ENCODE measurements at places on chromosomes 7 and 10.

GRCh38 chr10:113047963-113048781 lies 98.1 kb downstream of the TCF7L2 start:
- DNase-seq: peak; percentile 84

DNA sequence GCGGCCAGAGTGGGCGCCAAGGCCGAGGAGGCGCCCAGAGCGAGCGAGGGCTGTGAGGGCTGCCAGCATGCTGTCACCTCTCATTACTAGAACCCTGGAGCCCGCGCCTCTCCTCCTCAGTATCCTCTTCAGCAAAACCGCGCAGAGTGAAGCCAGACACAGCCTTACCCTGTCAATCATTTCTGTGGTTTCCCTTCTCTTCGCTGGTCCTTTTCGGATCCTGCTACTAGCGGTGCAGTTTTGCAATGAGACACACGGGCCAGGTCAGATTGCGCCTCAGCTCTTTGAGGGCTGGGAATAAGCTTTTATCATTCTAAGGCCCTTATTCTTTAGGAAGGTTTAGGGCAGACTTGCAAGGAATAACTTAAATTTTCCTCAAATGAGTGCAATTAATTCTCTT lies 55.5 kb upstream of the FAM171A1 start:
- no peak for DNase-seq

- no peak for DNase-seq
Measured at GRCh38 chr10:7577176-7577575, 89.6 kb downstream of the ITIH5 start.

GRCh38 chr10:12799714-12800113 lies 201.8 kb downstream of the CCDC3 start:
- DNase-seq: no peak

- no peak for DNase-seq
Measured at GRCh38 chr10:114232561-114233176, 6.4 kb upstream of the VWA2 start.

- DNase-seq: no peak
Measured at GRCh38 chr7:141722529-141722928, 14.4 kb downstream of the WEE2 start.

DNA sequence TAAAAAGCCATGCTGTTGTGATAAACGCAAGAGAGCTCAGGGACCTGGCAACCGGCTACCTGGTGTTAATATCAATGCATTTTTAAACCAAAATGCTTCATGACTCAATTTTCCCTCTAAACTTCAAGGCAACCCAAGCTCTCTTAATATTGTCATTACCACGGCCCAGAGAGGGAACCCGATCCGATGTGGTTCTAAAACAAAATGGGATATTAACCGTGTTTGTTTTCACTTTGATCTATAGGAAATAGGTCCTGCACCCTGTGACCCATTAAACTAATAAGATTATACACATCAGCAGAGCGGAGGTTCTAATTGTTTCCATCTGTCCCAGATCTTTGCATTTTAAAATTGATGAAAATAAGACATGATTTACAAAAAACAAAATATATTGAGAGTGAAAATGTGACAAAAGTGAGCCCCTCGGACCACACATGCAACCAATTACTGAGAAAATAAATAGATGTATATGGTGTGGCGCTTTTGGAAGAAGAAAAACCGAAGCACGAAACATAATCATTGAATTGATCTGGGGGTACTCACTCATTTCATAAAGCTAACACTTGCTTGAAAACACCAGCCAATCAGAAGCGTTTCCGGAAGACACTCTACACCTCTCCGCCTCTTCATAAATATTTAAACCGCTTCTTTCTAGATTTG lies 290.3 kb upstream of the NFE2L3 start:
- DNase-seq: no peak

DNA sequence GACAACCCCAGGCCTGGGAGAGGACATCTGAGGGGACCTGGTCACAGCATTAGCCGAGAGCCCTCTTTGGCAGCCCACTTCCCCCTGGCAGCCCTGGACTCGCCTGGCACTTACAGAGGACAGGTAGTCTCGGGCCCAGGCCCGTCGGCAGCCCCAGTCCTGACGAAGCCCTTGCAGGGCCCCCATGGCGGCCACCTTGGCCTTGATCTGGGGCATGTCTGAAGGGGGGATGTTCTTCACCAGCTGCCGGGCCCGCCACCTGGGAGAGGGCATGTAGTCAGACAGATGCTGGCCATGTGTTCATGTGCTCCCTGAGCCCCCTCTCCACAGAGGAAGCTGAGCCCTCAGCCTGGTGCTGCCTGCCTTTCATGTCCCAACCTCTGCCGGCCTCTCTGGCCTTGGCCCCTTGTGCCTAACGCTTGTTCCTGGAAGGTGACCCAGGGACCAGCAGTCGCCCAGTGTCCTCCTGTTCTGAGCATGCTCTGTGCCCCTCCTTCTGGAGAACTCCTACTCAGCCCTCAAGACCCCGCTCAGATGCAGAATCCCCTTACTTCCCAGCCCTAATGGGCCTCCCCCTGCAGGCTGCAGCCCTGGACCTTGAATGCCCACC lies 13.9 kb downstream of the MYO1G start:
- no peak for DNase-seq

DNA sequence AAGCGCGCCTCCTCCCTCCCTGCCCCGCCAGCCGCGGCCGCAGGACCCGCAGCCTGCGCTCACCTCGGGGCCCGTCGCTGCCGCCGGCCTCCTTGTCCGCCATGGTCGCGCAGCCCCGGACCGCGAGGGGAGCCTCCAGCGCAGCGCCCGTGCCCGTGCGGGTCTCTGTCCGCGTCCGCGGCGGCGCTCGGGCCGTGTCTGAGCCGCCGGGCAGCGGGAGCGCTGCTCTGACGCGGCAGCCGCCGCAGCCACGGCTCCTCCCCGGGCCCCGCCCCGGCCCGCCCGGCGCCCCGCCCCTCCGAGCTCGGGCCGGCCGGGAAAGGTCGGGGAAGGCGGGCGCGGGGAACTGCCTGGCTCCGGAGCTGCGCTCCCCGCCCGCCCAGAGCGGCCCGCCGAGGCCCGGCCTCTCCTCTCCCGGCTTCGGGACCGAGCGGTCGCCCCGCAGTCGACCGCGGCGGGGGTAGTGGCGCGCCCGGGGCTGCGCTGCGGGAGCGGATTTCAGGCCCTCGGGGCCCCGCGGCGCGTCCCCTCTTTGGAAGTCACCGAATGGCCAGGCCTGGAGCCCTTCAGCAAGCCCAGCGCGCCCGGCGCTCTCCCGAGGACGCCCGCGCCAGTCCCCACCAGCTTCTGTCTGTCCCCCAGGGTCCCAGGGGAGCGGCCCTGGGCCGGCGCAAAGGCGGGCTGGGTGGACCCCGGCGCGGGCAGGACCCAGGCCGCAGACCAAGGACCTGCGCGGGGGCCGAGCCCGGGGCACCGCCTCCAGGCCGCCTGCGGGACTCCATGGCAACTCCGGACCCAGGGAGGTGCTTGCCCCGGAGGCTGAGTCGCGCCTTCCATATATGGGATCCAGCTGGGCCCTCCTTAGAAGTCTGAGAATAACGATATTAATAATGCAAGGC lies at the start of gene HSPA12A:
Gene HSPA12A (minus strand): TSS at position 200 of the 899 bp plus-strand sequence. CDS start 97 bp downstream, at position 103.
- DNase-seq: peak; percentile 38

DNA sequence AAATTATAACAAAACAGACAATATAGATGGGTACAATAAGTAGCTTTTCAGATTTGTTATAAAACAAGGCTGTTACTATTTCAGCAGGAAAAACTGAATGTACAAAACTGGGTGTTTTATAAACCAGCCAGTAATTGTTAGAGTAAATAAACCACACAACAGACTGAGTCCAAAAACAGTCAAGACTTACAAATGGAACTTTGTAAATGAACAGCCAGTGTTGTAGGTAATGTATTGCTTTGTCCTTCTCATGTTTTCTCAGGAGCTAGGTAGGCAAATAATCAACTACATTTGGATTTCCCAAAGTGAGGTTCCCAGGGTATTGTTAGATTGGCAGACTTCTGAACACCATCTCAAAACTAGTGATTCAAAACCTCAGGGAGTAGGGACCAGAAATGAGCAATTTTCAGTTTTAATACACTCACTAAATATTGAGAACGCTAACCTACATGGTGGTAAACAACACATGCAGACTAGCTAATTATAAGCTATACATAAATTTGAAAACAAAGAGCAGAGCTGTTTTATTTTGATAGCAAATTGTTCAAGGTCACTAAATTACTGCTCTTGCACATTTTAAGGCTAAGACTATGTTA lies 36.2 kb downstream of the HERPUD2 start:
- no peak for DNase-seq

GRCh38 chr7:103097041-103097440 lies 22.1 kb downstream of the ARMC10 start:
- no peak for DNase-seq

DNA sequence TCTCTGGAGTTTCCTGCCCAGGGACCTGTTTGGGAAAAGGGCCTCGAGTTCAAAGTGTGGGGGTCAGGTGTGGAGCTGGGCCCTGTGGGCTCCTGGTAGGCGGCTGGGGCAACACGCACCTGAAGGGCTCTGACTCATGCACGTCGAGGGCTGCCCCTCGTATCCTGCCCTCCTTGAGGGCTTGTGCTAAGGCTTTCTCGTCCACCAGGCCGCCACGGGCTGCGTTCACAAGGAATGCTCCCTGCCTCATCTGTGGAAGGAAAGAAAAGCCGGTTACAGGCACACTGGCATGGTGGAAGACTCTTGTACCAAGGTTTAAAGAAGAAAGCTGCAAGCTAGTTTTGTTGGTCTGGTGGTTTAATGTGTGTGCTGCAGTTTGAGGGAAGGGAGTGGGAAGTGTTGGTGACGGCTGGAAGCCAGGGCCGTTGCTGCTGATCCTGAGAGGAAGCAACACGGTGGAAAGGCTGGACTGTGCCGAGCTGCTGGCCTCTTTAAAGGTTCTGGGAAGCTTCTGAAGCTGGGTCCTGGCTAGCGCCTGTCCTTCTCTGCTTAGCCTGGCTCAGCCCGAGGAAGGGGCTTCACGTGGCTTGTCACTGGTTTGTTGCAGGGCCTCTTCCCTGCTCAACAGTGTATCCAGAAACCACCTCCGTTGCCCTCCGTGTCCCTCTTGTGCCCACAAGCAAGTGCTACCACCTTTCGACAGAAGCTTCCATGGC lies 52.0 kb downstream of the ZRANB1 start:
- DNase-seq: no peak

DNA sequence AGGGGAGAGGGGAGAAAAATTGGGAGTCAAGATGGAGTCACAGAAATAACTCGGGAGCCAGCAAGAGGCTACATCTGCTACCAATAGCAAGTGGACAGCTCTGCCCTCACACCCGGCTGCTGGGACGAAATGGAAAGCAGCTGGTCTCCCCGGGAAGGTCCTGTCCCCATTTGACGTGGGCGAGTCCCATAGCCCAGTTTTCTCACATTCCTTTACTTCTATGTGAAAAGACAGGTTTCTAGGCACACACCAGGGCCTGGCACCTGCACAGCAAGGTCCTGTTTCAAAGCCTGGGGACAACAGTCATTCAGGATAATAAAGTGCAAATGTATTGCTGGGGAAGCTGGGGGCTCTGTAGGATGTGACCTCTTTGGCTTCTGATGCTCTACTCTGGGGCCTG lies 162.6 kb downstream of the OAT start:
- no peak for DNase-seq

- no peak for DNase-seq
Measured at GRCh38 chr7:150959739-150960734, 18.1 kb downstream of the KCNH2 start.

- DNase-seq: no peak
Measured at GRCh38 chr10:31742255-31742654, 186.4 kb downstream of the ARHGAP12 start.

- DNase-seq: no peak
Measured at GRCh38 chr10:132419538-132420468, 22.8 kb downstream of the PWWP2B start.

- DNase-seq: no peak
Measured at GRCh38 chr7:3616306-3616705, 315.3 kb downstream of the SDK1 start.

GRCh38 chr10:113232928-113233511 lies 283.0 kb downstream of the TCF7L2 start:
- DNase-seq: no peak

GRCh38 chr10:122514045-122514840 lies 46.3 kb upstream of the DMBT1 start:
- DNase-seq: no peak

- no peak for DNase-seq
Measured at GRCh38 chr10:130924138-130924819, 387.2 kb downstream of the TCERG1L start.

- no peak for DNase-seq
Measured at GRCh38 chr7:29877196-29877595, 70.9 kb downstream of the WIPF3 start.

DNA sequence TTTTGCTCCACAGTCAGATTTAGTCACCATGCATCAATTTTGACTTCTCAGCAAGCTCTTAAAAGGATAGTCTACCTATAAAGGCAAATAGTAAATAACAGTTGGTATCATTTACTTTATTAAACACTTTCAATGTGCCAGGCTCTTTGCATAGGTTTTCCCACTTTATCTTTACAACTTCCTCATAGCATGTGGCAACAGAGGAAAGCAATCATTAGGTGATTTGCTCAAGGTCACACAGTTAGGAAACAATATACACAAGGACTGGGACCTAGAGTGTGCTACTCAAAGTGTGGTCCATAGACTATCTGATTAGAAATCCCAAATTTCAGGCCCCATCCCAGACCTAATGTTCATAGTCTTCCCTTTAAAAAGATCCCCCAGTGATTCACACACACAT lies 212.3 kb downstream of the MTERF1 start:
- DNase-seq: no peak

- DNase-seq: no peak
Measured at GRCh38 chr10:30854656-30855055, 177.0 kb downstream of the ZNF438 start.

GRCh38 chr7:18157233-18157632 lies 129.6 kb upstream of the PRPS1L1 start:
- DNase-seq: no peak

DNA sequence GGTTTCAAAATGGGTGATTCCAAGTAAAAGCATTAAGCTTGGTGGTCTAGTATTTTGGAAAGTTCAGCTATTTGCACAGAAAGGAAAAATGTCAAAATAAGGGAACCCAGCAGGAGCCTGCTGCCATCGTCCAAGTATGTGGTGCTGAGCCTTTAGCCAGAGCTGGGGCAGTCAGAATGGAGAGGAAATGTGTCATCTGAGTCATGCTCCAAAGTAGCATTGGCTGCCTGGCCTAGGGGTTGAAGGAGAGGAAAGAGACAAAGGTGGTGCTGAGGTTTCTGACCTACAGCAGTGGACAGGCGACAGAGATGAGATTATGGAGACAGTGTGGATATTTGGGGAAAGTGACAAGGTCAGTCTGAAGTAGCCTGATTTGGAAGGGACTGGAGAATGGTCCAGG lies 103.9 kb downstream of the PLCE1 start:
- no peak for DNase-seq

- DNase-seq: no peak
Measured at GRCh38 chr7:57328963-57329362, 121.0 kb upstream of the ZNF716 start.

DNA sequence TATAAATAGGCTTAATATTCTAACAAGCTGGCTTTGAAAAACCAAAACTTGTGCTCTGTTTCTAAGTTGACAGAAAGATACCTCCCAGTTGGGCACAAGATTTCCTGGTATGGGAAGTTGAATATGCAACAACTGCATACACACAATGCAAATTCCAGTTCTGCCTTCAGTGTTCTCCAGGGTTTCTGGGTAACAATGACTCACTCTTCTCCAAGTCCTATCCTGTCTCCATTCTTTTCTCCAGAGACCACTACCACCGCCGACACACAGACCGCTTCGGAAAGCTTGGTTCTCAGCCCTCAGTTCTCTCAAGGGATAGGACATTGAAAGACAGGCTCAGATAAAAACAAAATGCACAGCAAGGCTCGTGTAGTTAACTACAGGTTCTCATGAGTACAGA lies 12.2 kb downstream of the PDE1C start:
- no peak for DNase-seq

GRCh38 chr10:91210435-91210834 lies 10.0 kb upstream of the PCGF5 start:
- no peak for DNase-seq
